Activated CD4-positive, alpha-beta T cell treated with anti-CD3 and anti-CD28 coated beads, Interleukin-2, amount 10 ng/mL, durations not matched to agents 24 days and 14 days (primary cell): ENCODE measurements at places on chromosomes 16 and 17. TPM values are rescaled to one million over a fixed set of nuclear protein-coding genes. Genes with fewer than 3 reads are reported as not detected.
A peak's percentile ranks its signal among the peaks of the same experiment; 100 is the strongest.

- DNase-seq: no peak
Observed at GRCh38 chr16:5031601-5032000, 2.1 kb downstream of the NAGPA start.

GRCh38 chr17:9959377-9959981 lies 54.4 kb upstream of the RCVRN start:
- DNase-seq: peak; percentile 73

DNA sequence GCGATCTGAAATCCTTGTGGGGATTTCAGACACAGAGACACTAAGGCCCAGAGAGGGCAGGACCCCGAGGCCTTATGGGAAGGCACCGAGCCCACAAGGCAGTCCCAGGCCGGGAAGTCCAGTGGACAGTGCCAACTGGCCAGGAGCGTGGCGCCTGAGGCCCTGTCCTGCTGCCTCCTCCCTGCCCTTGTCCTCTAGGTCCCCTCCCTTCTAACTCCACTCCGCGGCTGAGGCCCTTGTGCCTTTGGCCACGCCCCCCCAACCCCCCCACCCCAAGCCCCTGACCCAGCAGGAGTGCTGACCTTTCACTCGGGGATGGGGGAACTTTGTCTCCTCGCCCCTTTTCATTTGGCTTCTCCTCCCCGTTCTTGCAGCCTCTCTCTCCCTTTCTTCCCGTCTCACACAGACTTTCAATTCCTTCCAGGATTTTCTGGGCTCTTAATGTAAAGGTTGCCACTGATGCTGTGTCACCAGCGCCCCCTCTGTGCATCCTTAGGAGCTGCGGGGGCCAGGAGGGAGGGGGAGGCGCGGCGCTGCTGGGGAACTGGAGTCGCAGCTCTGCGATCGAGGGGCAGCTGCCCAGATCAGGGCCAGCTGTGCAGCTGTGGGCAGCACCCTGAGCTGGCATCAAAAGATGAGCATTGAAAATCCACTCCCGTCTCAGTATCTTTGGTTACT lies 29.1 kb downstream of the CRHR1 start:
- DNase-seq: no peak

Gene SOX9
- not detected in 2 replicates for total RNA-seq

Gene ANKRD40
- total RNA-seq: 47.7 and 49.8 TPM in 2 replicates

DNA sequence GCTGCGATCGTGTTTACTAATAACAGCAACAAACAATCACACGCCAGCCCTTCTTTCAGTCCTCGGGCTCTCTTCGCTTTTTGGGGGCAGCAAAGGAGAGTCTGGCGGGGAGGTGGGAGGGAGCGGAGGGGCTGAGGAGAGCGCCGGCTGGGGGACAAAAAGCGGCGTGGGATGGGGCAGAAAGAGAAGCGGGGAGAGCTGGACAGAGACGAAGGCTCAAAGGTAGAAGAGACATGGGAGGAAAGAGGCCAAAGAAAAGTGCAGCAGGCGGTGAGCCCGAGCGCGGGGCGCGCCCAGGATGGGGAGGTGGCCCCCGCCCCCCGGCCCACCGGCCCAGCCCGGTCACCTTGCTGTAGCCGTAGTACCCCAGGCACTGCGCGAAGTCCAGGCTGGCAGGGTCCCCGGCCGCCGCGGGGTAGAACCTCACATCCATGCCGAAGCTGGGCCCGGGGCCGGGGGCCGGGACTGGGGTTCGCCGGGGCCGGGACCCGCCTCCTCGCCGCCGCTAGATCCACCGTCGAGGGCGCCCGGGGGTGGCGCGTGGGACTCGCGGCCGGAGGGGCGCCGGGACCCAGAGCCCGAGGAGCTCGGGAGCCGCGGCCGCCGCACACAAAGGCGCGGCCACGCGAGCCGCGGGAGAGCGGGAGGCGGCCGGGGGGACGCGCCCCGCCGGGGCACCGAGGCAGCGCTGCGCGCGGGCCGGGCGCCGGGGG lies 496 bp downstream of the TOX3 start:
- DNase-seq: no peak

Gene IGF2BP1
- 0.09 TPM in 1 of 2 replicates, not detected in the other for total RNA-seq

- DNase-seq: no peak
Observed at GRCh38 chr17:48486557-48486956, 44.3 kb downstream of the HOXB1 start.

Gene SYNGR2
- total RNA-seq: 123 and 125 TPM in 2 replicates

GRCh38 chr17:18004345-18004744 lies 31.7 kb downstream of the DRC3 start:
- DNase-seq: no peak

Gene NKIRAS2
- 29.5 and 30.3 TPM in 2 replicates for total RNA-seq

DNA sequence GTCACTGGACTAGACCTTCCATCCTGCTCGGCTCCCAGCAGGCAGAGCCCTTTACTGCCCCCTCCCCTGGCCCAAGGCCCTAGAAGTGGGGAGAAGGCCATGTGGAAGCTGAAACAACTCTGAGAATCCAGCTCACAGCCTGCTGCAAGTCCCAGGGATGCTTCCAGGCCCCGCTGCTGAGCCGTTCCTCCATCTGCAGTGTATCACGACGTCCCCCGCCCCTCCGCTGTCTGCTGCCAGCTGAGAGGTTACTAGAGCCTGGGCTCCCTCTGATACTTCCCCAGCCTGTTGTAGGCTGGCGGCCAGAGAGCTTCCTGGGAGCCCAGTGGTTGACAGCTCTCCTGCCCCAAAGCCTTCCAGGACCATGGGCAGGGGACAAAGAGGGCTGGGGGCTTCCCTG lies 118.2 kb downstream of the MGAT5B start:
- no peak for DNase-seq

GRCh38 chr16:3675601-3676130 lies 21.2 kb downstream of the DNASE1 start:
- no peak for DNase-seq

DNA sequence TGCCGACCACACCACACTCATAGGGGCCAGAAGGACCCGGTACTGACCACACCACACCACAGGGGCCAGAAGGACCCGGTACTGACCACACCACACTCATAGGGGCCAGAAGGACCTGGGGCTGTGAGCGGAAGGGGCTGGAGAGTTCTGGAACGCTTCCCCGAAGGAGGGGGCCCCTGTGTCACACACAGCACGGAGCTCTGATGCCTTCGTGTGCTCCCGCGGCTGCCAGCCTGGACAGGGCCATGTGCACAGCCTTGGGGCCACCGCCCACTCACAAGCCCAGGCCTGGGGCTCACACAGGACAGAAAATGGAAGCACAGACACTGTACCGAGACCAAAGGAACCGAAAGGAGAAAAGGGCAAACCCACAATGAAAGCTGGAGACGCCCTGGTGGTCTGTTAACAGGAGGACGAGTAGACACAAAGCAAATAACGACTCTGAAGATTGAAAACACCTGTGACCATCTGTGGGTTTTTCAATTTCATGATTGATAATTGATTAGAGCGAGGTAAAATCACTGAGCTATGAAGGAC lies 106.5 kb upstream of the METRNL start:
- peak; percentile 55 for DNase-seq

Gene SRCAP
- total RNA-seq: 90.4 and 91.6 TPM in 2 replicates

GRCh38 chr17:69539781-69540319 lies 125.4 kb downstream of the MAP2K6 start:
- no peak for DNase-seq

Gene ACAP1
- 262 and 275 TPM in 2 replicates for total RNA-seq

Gene MYH13
- not detected in 2 replicates for total RNA-seq

Gene GPR142
- 0.28 TPM in 1 of 2 replicates, not detected in the other for total RNA-seq

- no peak for DNase-seq
Observed at GRCh38 chr16:54102888-54103866, 183.4 kb downstream of the IRX3 start.

GRCh38 chr16:4176906-4177417 lies 60.7 kb upstream of the ADCY9 start:
- no peak for DNase-seq

DNA sequence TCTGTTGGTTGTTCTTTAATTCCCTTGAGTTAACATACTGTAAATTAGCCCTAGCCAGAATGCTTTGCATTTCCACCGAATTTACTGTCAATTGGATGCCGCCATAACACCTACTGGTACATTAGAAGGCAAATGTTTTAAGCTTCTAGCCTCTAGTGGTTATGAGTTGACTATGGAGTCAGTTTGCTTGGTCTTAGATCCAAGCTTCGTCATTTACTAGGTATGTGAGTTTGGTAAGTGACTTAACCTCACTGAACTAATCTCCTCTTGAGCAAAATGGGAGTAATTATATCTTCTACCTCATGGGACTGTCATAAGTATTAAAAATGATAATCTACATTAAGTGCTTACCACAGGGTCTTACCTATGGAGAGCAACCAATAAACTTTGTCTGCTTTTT lies 20.4 kb upstream of the CDH11 start:
- no peak for DNase-seq

DNA sequence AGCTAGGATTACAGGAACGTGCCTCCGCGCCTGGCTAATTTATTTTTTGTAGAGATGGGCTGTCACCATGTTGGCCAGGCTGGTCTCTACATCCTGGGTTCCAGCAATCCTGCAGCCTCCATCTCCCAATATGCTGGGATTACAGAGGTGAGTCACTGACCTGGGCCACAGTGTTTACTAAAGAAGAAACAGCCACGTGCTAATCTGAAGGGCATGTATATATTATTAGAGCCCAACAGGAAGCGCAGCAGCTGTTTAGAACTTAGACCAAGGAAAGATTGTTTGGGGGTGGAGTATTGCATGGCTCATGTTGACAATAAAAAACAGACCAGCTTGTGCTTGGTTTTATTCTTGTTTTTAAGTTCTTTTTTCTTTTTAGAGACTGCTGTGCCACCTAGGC lies 60.2 kb downstream of the HAPSTR1 start:
- no peak for DNase-seq

DNA sequence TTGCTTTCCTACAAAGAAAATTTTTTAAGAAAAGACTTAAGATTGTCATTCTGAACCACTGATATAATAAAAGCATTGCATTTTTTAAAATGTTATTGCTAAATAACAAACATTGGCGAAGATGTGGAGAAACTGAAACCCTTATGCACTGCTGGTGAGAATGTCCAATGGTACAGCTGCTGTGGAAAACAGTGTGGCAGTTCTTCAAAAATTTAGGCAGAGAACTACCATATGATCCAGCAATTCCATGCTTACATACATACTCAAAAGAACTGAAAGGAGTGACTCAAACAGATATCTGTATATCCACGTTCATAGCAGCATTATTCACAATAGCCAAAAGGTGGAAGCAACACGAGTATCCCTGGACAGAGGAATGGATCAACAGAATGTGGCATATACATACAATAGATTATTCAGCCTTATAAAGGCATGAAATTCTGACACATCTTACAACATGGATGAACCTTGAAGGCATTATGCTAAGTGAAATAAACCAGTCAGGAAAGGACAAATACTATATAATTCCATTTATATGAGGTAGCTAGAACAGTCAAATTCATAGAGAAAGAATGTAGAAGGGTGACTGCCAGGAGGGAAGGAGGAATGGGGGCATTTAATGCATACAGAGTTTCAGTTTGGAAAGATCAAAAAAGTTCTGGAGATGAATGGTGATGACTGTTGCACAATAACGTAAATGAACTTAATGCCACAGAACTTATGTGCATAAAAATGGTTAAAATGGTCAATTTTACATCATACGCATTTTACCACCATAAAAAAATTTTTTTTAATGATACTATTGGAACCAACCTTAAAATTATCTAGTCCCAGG lies 92.1 kb downstream of the CACNG1 start:
- no peak for DNase-seq

GRCh38 chr16:70728150-70728549 lies 42.3 kb upstream of the MTSS2 start:
- no peak for DNase-seq

GRCh38 chr16:69553332-69553731 lies 12.4 kb upstream of the NFAT5 start:
- no peak for DNase-seq

DNA sequence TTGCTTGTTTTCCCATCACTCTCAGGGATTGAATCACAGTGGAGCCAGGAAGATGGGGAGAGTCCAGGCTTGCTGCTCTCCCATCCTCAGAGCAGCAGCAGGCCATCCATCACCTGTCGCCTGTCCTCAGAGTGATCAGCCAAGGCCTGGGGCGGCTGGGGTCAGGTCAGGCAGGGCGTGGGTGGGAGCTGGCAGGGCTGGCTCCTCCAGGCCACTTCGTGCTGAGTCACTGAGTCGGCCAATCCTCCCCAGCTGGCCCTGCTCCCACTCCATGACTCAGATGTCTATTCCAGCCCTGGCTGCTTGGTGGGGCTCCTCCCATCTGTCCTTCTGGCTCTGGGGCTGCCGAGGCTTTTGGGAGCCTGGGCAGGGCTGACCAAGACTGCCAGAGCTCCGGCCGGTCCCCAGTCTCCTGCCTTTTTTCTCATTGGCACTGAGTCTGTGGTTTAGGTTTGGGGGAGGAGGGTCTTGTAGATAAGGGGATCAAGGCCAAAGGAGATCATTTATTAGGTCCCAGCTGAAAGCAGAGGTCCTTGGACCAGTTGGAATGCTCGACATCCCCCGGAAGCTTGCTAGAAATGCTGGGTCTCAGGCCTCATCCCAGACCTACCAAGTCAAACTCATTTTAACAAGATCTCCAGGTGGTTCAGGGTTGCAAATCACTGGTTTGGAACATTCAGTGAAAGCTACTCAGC lies 72.7 kb downstream of the ABCC1 start:
- no peak for DNase-seq

DNA sequence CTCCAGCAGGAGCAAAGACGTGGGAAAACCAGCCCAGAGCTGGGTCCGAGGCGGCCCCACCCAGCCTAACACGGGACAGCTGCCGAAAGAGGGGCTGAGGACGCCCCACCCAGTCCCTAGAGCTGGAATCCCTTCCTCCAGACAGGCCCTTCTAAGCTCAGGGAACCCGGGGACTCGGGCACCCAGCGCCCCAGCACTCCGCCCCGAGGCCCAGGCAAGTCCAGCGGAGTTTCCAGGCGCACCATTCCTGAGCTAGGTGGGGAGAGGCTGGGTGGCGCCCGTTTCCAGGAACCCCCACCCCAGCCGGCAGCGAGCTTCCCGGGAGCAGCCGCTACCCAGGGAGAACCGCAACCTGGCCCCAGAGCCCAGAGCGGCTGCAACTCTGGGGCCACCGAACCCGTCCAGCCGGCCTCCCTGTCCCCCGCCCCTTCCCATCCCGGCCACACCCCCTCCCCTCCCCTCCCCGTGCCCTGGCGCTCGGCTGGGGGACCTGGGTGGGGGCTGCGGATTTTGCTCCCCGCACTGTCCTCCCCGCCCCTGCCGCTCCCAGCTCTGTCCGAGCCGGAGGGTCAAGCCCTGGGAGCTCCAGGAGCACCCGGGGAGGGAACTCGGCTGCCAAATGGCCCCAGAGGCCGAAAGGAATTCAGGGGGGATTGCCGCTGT lies 536 bp downstream of the TMC6 start:
- DNase-seq: peak; percentile 74

Gene SCIMP
- not detected in 2 replicates for total RNA-seq

GRCh38 chr17:73623818-73624217 lies 20.4 kb downstream of the SDK2 start:
- DNase-seq: no peak

Gene STH
- total RNA-seq: not detected in 2 replicates

Gene ABCA10
- total RNA-seq: 0.24 and 0.37 TPM in 2 replicates

Gene NTN1
- total RNA-seq: 0.43 and 0.51 TPM in 2 replicates

Gene OR4D1
- 0.07 and 0.14 TPM in 2 replicates for total RNA-seq
